ENCODE measurements at places on chromosomes 12 and 14.

- DNase-seq: no peak
Measured at GRCh38 chr14:72479461-72479931, 414.4 kb downstream of the DPF3 start.

DNA sequence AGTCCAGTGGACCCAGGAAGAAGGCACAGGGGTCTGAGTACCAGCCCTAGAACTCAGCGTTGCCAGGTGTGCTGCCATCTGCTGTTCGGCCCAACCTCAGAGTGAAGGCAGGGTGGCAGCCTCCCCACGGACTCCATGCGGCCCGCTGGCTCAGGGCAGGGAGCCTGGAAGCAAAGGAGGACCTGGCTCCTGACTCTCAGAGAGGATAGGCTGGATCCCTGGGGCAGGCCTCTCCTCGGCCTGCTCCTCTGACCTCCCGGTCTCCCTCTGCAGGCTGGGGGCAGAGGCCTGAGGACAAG is 10.1 kb downstream of the MCRS1 start:
- no peak for DNase-seq

DNA sequence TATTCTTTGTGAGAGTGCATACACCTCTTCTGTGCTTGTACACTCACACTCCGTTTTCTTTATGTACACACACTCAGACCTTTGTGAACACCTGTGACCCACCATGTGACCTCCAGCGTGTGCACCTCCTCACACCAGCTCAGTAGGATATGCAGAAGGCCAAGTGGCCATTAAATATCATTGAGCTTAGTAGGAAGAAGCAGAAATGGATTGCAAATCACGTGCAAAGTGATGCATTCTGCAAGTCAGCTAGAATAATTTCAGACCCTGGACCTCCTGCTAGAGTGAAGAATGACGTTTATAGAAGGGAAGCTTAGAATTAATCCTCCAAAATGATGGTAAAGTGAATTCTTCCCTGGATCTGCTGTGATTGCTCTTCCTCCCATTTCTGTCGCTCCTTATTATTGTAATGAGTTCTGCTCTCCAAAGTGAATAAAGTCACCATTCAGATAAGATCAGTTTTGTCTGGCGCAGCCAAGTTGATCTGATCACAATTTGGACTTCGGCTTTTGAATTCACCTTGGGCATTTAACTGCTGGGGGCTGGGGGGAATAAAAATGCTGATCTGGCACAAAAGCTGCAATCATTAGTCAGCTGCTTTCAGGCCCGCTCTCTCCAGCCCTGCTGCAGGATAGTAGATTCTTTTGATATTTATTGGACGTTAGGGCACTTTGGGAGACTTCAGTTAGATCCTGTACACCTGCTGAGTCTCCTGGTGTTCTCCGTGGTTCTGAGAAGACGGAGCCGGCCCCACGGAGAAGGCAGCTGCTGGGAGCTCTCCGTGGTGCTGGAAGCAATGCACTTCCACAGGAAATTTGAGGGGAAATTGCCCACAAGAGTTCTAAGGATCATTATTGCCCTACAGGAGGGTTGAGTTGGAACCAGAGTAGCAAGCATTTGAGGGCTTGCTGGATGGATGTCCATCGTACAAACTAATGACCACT is 12.4 kb upstream of the NRXN3 start:
- no peak for DNase-seq

DNA sequence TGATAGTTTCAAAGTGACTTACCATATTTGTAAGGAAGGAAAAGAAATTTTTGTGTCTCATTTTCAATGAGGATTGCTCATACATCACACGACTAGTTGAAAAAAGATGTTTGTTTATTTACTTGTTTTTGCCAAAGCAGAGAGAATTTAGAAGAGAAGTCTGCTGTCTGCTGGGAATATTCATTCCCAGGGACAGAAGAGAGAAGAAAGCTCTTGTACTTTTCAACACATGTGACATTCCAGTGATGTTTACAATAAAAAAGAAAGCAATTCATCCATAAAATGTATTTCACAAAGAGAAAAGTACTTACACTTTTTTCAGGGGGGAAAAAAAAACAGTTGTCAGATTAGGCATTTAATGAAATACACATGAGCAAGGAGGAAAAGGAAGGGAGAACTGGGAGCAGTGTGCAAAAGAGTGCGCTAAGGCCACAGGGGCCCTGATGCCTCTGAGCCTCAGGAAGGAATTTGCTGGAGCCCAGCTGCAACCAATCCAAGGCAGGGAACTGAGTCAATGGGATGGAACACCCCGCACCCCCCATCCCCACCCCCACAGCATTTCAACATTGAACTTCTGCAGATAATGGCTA is 115.0 kb downstream of the RPAP3 start:
- DNase-seq: no peak

- DNase-seq: no peak
Measured at GRCh38 chr12:107775093-107775721, 703 bp downstream of the ASCL4 start.

- no peak for DNase-seq
Measured at GRCh38 chr12:26855337-26855736, 22.3 kb upstream of the ITPR2 start.

- DNase-seq: no peak
Measured at GRCh38 chr12:94769776-94770759, 119.7 kb upstream of the TMCC3 start.

DNA sequence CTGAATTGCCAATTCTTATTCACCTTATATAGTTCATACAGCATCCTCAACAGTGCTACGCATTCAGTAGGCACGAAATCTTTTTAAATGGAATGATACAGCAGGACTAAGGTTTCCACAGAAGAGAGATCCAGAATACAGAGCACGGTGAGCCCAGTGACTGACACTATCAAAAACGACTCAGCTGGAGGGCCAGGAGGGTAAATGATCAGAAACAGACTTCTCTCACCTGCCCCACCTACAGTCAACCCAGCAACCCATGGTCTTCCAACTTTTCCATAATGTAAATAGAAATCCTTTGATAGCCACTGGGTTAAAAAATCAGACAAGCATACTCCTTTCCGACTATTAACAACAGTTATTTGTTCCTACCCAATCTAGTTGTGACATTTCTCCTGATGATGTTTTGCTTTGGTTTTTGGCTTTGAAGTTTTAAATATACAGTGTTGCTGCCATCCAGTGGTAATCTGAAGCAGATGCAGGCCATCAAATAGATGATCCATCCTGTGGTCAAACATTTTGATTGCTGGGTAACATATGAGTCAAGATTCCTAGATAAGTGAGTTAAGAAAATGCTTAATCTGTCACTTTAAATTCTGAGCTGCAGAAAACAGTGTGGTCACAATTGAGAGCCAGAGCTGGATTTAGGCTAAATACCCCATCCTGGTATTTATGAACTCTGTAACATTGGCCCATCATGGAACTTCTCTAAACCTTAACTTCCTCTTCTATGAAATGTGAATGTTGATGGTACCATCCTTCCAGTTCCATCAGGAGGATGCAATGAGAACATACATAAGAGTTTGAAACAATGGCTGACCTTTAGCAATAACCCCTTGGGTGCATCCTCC is 42.0 kb downstream of the GPHB5 start:
- DNase-seq: peak; percentile 90

DNA sequence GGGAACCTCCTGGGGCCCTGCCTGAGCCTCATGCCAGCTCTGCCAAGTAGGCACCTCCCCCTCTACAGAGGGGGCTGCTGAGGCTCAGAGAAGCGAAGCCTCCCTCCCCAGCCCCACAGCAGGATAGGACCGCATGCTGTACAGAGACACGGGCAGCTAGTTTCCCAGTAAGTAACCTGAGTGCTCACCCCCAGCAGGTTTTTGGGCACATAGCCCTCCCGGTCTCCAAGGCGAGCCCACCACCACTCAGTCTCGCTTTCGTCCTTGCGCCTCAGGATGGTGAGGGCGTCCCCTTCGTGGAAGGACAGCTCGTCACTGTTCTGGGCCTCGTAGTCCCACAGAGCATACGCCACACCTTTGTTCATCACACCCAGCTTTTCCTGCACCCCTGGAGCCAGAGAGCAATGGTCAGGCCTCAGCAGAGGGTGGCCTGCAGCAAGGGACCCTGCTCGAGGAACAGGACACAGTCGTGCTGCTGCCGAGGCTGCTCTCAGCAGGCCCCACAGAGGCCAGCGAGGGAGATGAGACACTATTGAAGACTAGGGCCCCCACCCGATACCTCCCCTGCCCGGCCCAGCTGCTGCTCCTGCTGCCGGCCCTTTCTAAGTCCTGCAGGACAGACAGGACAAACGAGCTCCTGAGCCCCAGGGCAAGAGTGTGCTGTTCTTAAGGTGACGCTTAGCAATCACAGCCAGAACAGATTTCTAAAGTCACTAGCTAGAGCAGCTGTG is 20.4 kb downstream of the ZFYVE21 start:
- no peak for DNase-seq
